ENCODE measurements at places on chromosomes 12 and 14. TPM values are rescaled to one million over a fixed set of nuclear protein-coding genes. Genes with fewer than 3 reads are reported as not detected.

GRCh38 chr12:71069311-71069710, 88.5 kb downstream of the TSPAN8 start:
- H3K27me3 ChIP-seq = no peaks in the 10 kb centered on the region
- no peak overlapping the region for H3K4me3 ChIP-seq
- no peak for DNase-seq
- H3K27ac ChIP-seq = no peak overlapping the region
- H3K4me1 ChIP-seq = no peaks in the 10 kb centered on the region
- H3K36me3 ChIP-seq = no peaks in the 10 kb centered on the region

Gene PRPH
- total RNA-seq = not detected

Gene HSP90AA1
- 746 TPM for total RNA-seq

Gene CIDEB
- not detected for total RNA-seq

DNA sequence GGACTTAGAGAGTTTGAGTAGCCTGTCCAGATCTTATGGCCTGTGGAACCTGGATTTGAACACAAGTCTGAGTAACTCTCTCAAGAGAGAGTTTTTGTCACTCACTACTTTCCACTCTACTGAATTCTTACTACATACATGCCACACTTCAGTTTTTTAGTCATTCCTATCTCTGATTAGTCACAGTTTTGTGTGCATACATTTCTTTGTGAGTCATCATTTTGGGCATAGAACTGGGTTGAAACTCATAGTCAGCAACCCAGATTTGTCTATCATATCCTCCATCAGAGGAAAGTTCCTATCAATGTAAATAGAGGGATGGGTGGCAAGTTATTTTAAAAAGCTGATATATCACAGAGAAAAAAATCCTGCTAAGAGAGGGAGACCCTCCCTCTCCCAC, 42.9 kb downstream of the FLRT2 start:
- H3K36me3 ChIP-seq = no peaks in the 10 kb centered on the region
- DNase-seq = no peak
- no peak overlapping the region for H3K4me3 ChIP-seq
- no peak overlapping the region for H3K27ac ChIP-seq
- H3K27me3 ChIP-seq = no peaks in the 10 kb centered on the region

DNA sequence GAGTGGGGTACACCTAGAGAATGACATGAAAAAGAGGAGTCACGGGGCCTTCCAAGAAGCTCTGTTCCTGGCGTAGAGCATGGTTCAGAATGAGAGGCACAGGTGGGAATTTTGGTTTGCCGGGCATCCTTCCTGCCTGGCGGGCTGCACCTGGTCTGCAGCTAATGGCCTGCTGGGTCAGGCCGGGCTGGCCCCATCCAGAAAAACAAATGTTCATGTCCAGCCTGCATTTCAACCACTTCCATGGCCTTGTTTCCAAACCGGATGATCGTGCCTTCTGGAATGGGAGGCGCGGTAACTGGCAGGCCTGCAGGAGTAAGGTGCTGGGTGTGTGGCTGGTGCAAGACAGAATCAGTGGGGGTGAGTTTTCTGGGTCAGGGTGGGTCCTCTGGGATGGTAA, 14.4 kb downstream of the TEAD4 start:
- H3K36me3 ChIP-seq = no peaks in the 10 kb centered on the region
- peaks cover 16% of the 10 kb centered on the region for H3K4me1 ChIP-seq
- no peak for DNase-seq
- no peak overlapping the region for H3K27ac ChIP-seq
- no peak overlapping the region for H3K4me3 ChIP-seq

DNA sequence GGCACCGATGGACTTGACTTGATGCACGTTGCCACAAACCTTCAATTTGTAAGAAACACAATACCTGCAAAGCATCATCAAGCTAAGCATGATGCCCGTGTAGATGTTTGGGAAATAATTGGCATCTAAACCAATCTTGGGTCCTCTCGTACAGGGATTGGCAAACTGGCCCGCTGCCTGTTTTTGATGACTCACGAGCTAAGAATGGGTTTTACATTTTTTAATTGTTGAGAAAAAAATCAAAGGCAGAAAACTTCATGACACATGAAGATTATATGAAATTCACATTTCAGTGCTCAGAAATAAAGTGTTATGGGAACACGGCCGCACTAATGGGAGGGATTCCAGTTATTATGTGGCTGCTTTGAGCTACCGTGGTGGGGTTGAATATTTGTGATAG, 10.9 kb downstream of the MTA1 start:
- H3K27ac ChIP-seq = no peak overlapping the region
- H3K4me1 ChIP-seq = no peaks in the 10 kb centered on the region
- H3K4me3 ChIP-seq = no peak overlapping the region
- no peak for DNase-seq
- no peaks in the 10 kb centered on the region for H3K36me3 ChIP-seq

GRCh38 chr12:73656375-73656774, 881.3 kb upstream of the ATXN7L3B start:
- H3K27ac ChIP-seq = no peak overlapping the region
- no peaks in the 10 kb centered on the region for H3K36me3 ChIP-seq
- no peak for DNase-seq

DNA sequence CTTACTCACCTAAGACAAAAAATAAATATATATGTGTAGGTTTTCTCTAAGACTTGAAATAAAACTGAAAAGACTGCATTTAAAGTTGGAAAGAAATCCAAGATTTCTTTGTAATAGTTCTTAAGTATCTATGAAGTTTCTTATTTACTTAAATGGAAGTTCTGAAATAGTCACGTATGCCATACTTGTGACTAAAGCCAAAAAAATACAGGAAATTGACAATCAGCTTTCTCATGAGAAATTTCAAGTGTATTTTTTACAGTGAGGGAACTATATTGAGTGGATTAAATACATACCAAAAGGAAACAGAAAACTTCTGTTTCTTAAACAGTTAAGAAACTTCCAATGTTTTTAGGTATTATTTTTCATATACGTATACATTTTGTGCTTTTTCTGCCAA, 188.1 kb downstream of the DPY19L2 start:
- H3K36me3 ChIP-seq = no peaks in the 10 kb centered on the region
- DNase-seq = no peak
- no peak overlapping the region for H3K4me3 ChIP-seq
- no peaks in the 10 kb centered on the region for H3K4me1 ChIP-seq

GRCh38 chr14:74596741-74597450, 15.1 kb downstream of the LTBP2 start:
- no peaks in the 10 kb centered on the region for H3K4me1 ChIP-seq
- DNase-seq = no peak
- no peaks in the 10 kb centered on the region for H3K36me3 ChIP-seq

DNA sequence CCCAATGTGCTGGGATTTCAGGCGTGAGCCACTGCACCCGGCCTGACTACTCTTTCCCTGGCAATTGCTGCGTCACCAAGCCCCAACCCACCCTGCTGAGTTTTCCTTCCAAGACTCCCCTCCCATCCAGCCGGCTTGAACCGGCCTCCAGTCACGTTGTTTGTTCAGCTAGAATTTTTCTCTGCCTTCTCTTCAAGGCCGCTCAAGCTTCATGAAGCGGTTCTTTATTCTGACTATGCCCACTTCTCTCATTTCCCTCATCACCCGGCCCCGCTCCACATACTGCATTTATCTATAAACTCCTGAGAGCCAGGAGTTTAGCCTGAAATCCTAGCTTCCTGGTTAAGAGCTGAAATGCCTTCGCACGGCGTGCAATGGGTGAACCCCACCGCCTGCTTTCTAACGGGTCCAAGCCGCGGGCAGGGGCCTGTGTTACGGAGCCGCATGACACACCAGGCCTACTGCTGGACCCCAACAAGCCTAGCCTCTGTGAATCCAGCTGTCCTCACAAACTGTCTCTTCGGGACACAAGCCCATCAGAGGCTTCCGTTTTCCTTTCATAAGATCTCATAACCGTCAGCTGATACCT, 999 bp upstream of the DCAF4 start:
- no peak overlapping the region for H3K27ac ChIP-seq
- H3K4me1 ChIP-seq = no peaks in the 10 kb centered on the region
- H3K27me3 ChIP-seq = peaks cover 25% of the 10 kb centered on the region

Gene NTN4
- 2.3 TPM for total RNA-seq

Gene PRR4
- total RNA-seq = 0.69 TPM

Gene KHNYN
- total RNA-seq = 34.7 TPM

DNA sequence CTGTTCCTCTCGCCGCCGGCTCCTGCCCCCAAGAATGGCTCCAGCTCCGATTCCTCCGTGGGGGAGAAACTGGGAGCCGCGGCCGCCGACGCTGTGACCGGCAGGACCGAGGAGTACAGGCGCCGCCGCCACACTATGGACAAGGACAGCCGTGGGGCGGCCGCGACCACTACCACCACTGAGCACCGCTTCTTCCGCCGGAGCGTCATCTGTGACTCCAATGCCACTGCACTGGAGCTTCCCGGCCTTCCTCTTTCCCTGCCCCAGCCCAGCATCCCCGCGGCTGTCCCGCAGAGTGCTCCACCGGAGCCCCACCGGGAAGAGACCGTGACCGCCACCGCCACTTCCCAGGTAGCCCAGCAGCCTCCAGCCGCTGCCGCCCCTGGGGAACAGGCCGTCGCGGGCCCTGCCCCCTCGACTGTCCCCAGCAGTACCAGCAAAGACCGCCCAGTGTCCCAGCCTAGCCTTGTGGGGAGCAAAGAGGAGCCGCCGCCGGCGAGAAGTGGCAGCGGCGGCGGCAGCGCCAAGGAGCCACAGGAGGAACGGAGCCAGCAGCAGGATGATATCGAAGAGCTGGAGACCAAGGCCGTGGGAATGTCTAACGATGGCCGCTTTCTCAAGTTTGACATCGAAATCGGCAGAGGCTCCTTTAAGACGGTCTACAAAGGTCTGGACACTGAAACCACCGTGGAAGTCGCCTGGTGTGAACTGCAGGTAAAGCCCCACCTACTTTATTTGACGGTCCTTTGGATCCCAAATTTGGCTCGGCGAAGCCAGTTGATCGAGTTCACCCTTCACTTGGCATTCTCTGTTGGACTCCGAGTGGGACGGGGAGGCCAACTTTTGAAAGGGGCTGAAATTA, 1.5 kb downstream of the WNK1 start:
- peaks cover 40% of the 10 kb centered on the region for H3K4me1 ChIP-seq
- no peak overlapping the region for H3K27ac ChIP-seq
- H3K27me3 ChIP-seq = no peaks in the 10 kb centered on the region
- DNase-seq = peak; percentile 57
- no peaks in the 10 kb centered on the region for H3K36me3 ChIP-seq

Data from neural progenitor cell (in vitro differentiated cells).